Foreskin keratinocyte (primary cell): ENCODE measurements at places on chromosomes 2 and 18. TPM values are rescaled to one million over a fixed set of nuclear protein-coding genes. Genes with fewer than 3 reads are reported as not detected.

DNA sequence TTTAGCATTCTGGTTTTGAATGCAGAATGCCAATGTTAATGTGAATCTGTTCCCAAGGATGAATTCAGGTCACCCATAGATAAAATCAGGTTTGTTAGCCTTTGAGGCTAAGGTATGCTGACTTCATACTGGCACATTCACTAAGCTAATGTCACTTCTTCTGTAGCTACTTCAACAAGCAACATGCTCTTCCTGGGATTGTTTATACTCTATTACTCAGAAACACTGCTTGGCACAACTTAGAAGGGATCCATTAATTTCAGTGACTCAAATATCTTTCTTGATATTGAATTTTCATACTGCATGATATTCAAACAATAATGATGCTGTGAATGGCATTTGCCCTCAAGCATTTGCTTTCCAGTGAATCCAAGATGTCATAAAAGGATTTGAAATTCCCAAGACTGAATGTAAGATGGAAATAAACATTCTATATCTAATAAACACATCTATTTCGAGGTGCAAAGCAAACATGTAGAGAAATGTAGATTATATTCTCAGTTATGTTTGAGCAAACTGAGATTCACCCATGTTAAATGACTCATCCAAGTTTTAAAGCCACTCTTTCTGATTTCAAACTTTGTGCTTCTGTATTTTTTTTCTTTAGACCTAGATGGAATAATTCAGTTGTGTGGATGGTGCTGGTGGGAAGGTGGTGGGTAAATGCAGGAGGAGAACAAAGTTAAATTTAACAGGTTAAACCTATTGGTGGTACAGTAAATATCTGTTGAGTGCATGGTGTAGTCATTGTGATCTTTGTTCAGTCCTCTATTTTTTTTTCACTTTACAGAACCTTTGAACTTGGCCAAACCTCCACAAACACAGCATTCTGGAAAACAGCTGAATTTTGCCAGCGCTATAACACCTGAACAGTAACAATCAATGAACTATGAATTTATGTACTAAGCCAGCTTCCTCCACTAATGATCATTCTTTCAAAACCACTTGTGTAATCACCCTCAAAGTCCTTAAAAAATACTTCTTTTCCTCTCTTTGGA is 162.1 kb upstream of the XIRP2 start:
- DNase-seq = no peak

DNA sequence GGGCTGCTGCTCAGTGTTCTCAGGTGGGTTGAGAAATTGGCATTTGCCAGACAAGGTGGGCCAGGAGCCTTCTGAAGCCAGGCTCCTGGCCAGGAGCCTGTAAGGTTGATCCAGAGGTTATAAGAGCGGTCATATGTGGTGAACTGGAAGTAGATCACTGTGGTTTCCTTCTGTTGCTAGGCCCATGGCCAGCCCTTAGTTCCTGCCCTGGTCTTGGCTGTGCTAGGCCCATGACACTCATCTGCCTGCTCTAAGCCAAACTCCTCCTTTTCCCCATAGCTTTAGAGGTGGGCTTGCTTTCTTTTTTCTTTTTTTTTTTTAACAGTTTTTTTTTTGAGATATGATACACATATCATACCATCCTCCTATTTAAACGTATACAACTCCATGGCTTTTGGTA is 5.0 kb upstream of the MGAT5 start:
- DNase-seq = no peak

Gene FBXO15
- polyA plus RNA-seq = 0.28 and 0.64 TPM in 2 replicates

GRCh38 chr2:226691255-226691654 is 108.4 kb downstream of the IRS1 start:
- no peak for DNase-seq

Gene SLC14A1
- 0.01 and 0.21 TPM in 2 replicates for polyA plus RNA-seq
